Hematopoietic multipotent progenitor cell treated with erythropoietin and hydrocortisone succinate and interleukin-3 and kit ligand, for 8 days (in vitro differentiated cells): ENCODE measurements at places on chromosomes 13 and 19.

DNA sequence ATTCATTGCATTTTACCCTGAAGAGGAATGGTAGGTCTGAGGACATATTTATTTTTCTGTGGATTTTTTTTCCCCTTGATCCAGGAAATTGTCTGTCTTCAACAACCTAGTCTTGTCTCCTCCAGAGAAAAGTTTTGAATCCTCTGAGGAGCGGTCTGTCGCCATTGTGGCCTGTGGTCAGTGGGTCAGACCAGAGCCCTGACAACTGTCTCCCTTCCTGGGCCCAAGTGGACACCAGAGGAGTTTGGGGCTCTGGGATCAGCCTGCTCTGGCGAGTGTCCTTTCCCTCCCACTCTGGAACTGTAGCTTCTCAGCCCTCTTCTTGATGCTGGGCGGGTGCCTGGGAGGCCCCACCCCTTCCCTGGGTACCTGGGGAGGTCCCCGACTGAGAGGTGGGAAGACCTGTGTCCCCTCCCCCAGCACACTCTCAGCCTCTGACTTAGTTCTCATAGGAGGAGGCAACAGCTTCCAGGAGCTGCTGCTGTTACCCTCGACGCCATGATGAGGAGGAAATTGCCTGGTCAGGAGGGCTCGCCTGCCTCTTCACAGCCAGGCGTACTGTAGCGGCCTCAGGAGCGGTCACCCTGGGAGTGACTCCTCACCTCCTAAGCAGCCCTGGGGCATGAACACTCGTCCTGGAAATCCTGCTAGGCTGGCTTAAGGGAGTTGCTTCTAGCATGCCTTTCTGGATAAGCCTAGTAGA is 110.3 kb downstream of the GGACT start:
- no peak for DNase-seq

DNA sequence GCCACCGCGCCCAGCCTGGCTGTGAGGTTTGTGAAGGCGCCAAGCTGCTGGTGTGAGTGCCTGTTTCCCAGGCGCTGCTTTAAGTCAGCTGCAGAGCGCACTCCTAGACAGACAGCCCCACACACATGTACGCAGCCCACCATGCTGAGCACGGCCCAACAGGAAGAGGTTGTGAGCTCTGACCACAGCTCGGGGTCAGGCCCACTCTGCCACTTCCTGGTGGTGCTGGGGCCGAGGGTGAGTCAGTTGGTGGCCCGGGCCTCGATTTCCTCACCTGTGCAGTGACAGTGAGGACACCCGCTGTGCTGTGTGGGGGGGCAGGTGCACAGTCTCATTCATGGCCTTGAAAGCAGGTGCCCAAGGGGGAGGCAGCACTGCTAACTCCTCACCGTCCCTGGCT is 106.7 kb downstream of the KDM4B start:
- no peak for DNase-seq

- no peak for DNase-seq
Measured at GRCh38 chr13:37884674-37885073, 15.1 kb upstream of the TRPC4 start.

- DNase-seq = no peak
Measured at GRCh38 chr19:30357580-30357954, 14.6 kb upstream of the ZNF536 start.

DNA sequence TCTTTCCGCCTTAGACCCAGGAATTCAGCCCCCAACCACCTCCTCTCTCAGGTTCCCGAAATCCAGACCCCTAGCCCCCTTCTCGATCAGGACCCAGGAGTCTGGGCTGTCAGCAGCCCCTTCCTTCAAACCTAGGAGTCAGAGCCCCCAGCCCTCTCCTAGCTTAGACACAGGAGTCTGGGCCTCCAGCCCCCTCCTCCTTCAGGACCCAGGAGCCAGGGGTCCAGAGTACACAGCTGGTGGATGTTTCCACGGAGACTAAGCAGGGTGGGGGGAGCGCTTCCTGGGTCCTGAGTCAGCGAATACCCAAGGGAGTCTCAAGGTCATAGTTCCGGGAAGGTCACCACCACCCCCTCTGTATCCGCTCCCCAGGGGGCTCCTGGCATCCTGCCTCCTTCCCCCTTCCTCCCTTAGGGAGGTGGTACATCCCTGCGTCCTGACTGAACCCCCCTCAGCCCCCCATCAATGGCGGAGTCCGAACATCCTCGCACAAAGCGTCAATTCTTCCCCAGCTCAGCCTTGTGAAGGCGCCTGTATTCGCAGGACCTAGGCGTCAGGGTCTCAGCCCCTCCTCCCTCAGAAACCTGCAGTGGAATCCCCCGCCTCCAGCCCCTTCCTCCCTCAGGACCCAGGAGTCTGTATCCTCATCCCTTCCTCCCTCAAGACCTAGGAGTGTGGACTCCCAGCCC is 4.6 kb downstream of the CADM4 start:
- no peak for DNase-seq

GRCh38 chr19:32677657-32678056 is 2.0 kb downstream of the RGS9BP start:
- peak; percentile 28 for DNase-seq

GRCh38 chr19:42283188-42284065 is 14.4 kb downstream of the CIC start:
- DNase-seq = peak; percentile 93

GRCh38 chr13:97335488-97336134 is 98.4 kb upstream of the RAP2A start:
- DNase-seq = no peak

GRCh38 chr19:18746401-18747325 is 44.4 kb downstream of the COMP start:
- DNase-seq = no peak

- no peak for DNase-seq
Measured at GRCh38 chr19:45976178-45976577, 2.5 kb upstream of the NOVA2 start.

- DNase-seq = no peak
Measured at GRCh38 chr13:97986835-97987234, 33.4 kb downstream of the IPO5 start.

GRCh38 chr13:102227741-102228140 is 174.1 kb downstream of the FGF14 start:
- no peak for DNase-seq

GRCh38 chr19:42233106-42233505 is 9.3 kb downstream of the GSK3A start:
- DNase-seq = no peak

GRCh38 chr13:71768881-71769280 is 98.1 kb downstream of the DACH1 start:
- no peak for DNase-seq

DNA sequence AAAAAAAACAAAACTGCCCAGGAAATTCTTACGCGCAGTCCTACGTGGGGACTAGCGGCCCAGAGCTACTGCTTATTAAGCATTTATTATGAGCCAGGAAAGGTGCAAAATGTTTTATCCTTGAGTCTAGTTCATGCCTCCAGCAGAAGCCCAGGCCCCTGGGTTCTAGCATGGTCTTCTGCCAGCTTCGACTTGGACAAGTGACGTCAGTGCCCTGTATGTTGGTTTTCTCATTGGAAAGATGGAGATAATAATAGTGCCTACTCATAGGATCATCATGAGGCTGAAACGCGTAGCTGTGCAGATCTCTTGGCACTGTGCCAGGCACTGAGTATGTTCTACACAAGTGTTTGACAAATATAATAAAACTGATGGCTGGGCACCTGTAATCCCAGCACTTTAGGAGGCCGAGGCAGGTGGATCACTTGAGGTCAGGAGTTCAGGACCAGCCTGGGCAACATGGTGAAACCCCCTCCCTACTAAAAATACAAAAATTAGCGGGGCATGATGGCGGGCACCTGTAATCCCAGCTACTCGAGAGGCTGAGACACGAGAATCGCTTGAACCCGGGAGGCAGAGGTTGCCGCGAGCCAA is 12.4 kb upstream of the SULT2B1 start:
- DNase-seq = peak; percentile 46

GRCh38 chr13:39766464-39767158 is 111.1 kb downstream of the COG6 start:
- DNase-seq = no peak

DNA sequence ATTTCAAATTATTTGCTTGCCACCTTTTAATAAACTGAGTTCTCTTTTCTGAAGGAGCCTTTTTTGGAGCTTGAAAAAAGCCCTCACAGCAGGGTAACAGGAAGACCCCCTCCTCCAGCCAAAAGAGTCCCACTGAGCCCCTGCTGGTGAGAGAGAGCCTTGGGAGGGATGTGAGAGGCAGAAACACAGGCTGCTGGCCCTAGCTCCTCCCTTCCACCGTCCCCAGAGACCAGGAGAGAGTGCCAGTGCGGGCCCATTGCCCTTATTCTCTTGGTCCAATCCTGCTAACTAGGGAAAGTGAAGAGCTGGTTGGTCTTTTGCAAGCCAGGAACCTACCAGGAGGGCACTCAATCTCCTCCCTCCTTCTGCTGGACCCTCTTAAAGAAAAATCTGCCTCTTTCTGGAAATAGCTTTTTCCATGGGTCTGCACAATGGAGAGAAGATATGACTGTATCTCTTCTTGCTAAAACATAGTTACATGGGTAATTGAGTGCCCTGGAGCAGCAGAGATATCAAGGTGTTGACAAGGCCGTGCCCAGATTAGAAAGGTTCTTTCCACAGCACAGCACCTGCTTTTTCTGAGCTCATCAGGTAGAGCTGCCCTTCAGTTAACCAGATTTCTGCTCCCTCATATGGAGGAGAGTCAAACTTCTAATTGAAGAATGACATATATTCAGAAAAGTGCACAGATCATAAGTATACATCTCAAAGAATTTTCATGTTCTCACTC is 113.9 kb downstream of the LRCH1 start:
- no peak for DNase-seq

GRCh38 chr19:58536852-58537798 is 6.7 kb upstream of the TRIM28 start:
- no peak for DNase-seq

GRCh38 chr19:34963573-34964406 is at the start of gene ZNF792:
ZNF792 (minus strand) TSS chr19:34964229; CDS start chr19:34963662, 567 bp downstream.
- DNase-seq = peak; percentile 50

GRCh38 chr19:35755550-35756376 is 1.1 kb downstream of the HSPB6 start:
- DNase-seq = peak; percentile 50

- DNase-seq = no peak
Measured at GRCh38 chr13:98525456-98526181, 51.3 kb downstream of the STK24 start.
